ENCODE measurements at places on chromosomes 2 and 18.

DNA sequence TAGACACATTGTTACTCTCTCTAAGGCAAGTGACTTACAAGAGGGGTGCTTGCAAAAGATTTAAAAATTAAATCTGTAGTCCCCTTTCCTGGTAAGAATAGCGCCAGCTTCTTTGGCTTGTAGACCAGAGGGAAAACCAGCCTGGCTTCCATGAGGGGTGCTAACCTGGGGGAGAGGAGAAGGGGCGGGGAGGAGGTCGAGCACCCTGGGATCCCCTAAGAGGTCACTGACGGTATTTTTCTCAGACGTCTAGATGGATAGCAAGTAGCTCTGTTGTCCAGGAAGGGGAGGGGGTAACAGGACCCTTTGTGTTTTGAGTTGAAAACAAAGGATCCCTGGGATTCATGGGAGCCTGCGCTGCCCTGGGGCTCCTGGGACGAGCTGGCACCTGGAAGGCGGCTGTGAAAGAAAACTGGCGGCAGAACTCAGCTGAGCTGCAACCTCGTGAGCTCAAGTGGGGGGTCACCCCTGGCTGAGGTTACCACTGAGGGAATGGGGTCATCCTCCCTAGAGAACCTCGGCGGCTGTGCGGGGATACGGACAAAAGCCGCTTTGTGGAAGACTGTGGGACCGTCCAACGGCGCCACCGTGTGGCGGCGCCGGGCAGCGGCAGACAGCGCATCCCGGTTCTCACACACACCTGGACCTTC lies 37.8 kb upstream of the MRPL19 start:
- DNase-seq = peak; percentile 55

- no peak for DNase-seq
These were observed 84.5 kb downstream of the MSH2 start for GRCh38 chr2:47487498-47487875.

- DNase-seq = no peak
These were observed 152.3 kb downstream of the PRPF40A start for GRCh38 chr2:152564754-152565551.

DNA sequence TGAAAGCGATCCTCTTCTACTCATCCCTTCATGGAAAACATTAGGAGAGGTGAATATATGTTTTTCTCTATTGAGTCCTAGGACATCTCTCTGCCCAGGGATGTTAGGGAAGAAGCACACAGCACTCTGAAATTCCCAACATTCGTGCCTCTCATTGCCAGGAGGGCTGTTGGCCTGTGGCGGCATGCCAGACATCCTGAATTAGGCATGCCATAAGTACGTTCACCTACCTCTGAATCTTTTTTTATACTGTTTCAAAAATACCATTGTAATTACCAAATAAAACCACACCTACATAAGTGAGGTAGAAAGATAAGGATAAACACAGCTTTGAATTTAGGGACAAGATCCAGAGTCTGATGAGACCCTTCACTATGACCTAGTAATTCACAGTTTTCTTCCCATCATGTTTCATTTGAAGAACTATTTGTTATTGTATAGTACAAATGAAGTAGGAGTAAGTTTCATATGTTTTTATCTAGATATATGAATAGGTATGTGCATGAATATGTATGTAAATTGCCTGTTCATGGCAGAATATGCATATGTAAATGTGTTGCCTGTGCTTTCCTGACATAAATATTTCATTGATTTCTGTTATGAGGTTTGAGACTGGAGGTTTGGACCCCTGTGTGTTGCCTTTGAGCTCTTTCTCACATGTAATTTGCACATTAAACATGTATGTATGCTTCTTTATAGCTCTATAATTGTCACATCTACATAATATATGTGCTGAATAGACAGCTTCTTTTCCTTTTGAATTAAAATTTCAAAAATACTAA lies 66.6 kb upstream of the STAM2 start:
- DNase-seq = no peak

GRCh38 chr2:221485503-221485870 lies 86.6 kb downstream of the EPHA4 start:
- no peak for DNase-seq

DNA sequence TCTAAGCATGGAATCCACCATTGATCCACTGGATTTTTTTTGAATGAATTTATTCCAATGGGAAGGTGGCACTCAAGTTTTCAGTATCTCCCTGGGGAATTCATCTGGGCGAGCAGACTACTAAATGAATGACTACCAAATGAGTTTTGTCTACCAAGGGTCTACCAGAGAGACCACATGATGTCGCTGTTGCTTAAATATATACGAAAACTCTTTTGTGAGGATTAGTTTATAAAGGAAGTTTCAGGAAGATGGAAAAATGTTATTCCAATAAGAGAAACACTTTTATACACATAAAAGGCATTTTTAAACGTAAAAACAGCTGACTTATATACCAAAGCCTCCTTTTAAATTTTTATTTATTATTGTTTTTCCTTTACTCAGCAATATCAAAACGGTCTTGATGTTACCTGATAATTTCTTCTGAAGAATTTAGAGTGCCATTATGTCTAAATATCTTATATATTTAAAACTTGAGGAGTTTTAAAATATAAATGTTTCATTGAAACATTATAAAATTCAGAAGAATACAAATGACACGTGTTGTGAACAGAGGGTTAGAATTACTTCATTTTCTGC lies 139.7 kb downstream of the HRH4 start:
- DNase-seq = peak; percentile 57

DNA sequence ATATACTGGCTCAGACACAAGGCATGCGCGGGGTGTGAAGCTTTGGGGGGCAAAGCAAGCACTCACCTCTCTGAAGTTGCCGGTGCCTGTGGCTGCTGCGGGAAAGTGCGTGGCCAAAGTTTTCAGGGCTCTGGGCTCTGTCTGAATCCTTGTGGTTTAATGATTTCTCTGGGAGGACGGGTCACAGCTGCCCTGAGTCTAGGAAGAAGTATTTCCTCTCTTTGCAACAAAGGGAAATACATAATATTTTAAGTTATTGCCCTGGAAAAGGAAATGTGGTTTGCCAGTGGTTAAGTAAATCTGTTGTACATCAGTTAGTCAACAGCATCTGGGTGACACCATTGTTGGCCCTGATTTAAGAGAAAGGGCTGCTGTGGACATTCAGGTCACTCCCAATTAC lies 56.7 kb upstream of the ZDBF2 start:
- DNase-seq = peak; percentile 42

GRCh38 chr2:53884883-53885282 lies 25.1 kb upstream of the GPR75 start:
- no peak for DNase-seq

DNA sequence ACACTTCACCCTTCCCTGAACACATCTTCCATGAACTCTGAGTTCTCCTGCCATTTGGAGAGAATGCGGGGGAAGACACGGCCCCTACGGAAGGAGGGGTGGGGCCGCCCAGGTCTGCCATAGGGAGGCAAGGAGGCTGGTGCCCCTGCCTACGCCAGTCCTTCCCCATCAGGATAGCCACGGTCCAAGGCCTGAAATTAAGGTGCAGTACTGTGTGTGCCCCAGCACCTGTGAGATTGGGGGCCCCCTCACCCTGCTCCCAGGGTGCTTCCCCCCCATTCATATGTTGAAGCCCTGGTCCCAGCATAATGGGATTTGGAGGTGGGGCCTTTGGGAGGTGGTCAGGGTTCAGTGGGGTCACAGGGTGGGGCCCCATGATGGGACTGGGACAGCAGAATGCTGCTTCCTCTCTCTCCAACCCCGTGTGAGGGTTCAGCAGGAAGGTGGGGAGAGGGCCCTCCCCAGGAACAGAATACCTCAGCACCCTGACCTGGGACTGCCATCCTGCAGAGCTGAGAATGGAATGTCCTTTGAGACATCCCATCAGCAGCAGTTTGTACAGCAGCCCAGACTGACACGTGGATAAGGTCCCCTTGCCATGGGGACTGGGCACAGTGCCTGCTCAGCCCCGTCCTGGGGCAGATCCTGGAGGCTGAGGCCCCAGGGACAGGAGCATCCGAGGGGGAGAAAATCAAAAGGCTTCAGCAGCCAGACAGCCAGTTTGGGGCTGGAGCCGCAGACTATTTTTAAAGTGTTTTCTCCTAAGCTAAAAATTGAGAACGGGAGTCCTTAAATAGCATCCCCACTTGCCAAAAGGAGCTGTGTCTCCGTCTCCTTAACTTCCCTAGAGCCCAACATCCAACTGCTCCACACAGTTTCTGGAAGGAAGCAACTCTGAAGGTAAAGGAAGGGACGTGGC lies 105.1 kb downstream of the NDUFA10 start:
- DNase-seq = no peak

GRCh38 chr2:21591926-21592325 lies 468.2 kb downstream of the TDRD15 start:
- no peak for DNase-seq

DNA sequence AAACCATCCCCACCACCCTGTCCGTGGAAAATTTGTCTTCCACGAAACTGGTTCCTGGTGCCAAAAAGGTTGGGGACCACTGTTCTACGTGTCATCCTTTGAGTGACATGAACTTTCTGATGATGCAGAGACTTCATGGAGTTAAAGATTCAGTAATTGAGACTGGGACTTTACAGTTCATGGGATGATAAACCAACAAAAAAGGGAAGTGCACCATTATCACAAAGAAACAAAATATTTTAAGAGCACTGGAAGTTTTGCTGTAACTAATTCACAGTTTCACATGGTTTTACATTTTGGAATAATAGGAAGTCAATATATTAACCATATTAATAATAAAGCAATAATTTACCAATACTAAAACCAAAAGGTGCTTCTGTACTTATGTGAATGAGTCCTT lies 126.8 kb downstream of the AQP4 start:
- DNase-seq = no peak

DNA sequence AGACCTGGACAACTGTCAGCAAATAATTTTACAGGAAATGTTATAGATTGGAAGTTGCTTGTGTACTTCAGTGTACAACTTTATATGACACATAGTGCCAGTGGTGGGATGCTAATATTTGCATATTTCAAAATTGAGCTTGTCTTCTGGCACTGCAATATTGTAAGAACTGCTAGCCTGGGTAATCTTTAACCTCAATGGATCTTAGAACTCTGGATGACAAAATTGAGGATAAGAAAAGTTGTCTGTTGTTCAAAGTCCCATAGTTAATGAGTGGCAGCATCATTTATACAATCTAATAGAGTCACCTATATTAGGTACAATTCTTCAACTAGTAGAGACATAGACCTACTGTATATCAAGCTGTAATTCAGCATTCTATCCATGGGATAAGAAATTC lies 110.3 kb downstream of the MEIS1 start:
- no peak for DNase-seq

- DNase-seq = no peak
These were observed 18.9 kb downstream of the TGIF1 start for GRCh38 chr18:3468833-3469232.

DNA sequence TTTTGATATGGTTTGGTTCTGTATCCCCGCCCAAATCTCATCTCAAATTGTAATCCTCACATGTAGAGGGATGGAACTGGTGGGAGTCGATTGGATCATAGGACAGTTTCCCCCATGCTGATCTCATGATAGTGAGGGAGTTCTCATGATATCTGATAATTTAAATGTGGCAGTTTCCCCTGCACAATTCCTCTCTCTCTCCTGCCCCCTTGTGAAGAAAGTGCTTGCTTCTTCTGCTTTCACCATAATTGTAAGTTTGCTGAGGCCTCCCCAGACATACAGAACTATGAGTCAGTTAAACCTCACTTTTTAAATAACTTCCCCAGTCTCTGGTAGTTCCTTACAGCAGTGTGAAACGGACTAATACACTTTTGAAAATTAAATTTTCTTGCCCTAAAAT lies 12.3 kb upstream of the KCNJ3 start:
- no peak for DNase-seq

GRCh38 chr2:36337354-36337753 lies 18.2 kb upstream of the CRIM1 start:
- no peak for DNase-seq

- no peak for DNase-seq
These were observed 1.5 kb downstream of the IL1B start for GRCh38 chr2:112835061-112835501.

All from astrocyte of the spinal cord (primary cell).